Fibroblast of skin of left quadriceps (primary cell): ENCODE measurements at places on chromosomes 7 and 10.

- DNase-seq: no peak
These were observed 411.6 kb upstream of the KCND2 start for GRCh38 chr7:119861385-119861784.

DNA sequence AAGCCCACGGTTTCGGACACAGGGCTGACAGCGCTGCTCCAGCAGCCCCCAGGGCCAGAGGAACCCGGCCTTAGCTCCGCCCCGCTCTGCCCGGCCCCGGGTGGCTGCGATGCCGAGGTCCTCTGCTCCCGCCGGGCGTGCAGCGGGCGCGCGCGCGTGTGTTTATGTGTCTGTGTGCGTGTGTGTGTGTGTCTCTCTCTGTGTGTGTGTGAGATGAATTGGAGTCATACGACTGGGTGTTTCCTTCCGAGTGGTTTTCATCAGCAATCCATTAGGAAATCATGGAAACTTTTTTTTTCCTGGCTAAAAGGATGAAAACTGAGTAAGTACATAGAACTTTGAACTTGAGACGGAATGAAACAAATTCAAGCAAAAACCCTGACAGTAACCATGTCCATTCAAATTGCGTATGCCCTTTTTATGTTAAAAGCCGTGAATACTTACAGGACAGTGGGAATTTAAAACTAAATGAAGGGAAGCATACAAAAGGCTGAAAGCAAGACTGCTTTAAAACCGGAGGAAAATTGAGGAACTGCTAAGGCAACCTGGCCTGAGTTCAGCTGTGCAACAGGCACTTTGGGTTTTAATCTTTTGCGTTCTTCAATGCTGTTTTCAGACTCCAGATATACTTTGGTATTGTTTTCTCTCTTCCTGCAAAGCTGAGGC, at the start of gene CPED1:
Gene CPED1, plus strand, starts transcription at position 121 of the 666 bp plus-strand sequence. CDS start 911 bp downstream, outside the sequence.
- DNase-seq: peak; percentile 54

DNA sequence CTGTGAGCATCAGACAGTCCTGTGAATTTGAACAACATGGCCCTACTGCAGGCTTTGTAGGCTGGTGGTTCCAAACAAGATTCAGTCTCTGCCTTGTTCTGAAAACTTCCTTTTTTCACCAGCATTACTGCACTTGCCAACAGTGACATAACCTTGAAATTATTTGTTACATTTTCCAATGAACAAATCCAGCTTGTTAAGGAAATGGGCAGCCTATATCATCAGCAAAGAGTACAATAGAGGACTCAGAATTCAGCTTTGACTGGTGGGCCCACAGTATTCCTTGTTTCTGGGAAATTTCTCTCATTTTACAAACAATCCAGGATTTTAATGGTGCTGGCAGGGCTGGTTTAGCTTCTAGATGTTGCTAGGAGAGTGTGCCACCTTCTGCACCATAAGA, 703.7 kb upstream of the FZD8 start:
- DNase-seq: no peak

GRCh38 chr7:12583922-12584321, 13.4 kb downstream of the SCIN start:
- DNase-seq: no peak

- DNase-seq: no peak
These were observed 77.5 kb upstream of the FAM171A1 start for GRCh38 chr10:15448598-15448997.

DNA sequence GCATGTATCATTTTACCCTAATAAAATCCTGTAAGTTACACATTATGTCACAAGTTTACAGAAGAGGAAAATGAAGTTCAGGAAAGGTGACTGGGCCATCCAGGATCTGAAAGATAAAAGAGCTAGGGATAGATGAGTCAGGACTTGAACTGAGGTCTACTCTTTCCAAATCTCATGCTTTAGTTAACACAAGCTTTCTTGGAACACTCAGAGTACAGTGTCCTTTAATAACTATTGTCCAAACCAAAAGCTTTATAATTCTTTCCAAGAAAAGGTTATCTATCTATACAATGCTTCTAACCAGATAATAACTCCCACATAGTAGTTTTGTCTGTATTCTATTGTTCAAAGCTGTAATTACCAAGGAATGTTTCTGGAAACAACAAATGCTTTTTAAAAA, 164.6 kb downstream of the LRRN3 start:
- DNase-seq: no peak
